ENCODE measurements at places on chromosomes 6 and 20.

DNA sequence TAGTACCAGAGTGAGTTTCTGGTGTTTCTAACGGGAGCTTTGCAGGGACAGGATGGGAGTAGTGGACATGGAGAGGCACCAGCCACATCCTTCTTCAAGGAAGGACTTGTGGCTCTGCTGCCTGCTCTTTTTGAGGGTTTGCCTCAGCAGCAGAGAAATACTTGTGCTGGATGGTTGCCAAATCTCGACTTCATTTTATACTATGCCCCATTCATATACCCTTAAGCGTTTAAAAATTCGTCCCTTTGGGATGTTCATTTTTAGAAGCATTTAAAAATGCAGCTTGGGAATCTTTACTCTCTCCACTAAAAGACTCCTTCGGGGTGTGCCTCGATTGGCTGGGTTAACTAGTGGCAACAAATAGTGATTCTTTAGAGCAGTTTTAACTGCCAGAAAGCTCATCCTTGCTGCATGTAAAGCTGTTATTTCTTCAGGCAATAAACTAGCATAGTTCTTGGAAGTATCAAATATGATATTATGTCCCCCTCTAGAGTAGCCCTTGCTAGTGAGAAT is 126.5 kb upstream of the B3GAT2 start:
- no peak for DNase-seq

DNA sequence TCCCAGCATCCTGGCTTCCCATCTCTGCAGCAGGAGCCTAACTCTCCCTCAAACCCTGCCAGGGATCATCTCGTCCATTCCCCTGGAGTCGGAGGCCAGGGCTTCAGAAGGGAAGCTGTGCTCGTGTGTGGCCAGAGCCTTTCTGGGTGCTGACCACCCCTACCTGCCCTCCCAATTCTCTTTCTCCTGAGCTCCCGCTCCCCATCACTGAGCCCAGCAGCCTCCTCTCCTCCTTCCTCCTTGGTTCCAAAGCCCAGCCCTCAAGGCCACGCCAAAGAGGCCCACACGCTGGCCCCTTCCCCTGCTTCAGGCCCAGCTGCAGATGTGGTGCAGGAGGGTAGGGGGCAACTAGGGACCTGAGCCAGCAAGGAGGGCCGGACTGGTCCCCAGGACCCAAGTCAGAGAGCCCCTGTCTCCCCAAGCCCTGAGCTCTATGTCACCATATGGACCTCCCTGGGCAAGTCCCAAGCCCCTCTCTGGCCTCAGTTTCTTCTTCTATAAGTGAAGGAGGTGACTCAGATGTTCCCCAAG is 1.3 kb downstream of the FAM83C start:
- DNase-seq = no peak

DNA sequence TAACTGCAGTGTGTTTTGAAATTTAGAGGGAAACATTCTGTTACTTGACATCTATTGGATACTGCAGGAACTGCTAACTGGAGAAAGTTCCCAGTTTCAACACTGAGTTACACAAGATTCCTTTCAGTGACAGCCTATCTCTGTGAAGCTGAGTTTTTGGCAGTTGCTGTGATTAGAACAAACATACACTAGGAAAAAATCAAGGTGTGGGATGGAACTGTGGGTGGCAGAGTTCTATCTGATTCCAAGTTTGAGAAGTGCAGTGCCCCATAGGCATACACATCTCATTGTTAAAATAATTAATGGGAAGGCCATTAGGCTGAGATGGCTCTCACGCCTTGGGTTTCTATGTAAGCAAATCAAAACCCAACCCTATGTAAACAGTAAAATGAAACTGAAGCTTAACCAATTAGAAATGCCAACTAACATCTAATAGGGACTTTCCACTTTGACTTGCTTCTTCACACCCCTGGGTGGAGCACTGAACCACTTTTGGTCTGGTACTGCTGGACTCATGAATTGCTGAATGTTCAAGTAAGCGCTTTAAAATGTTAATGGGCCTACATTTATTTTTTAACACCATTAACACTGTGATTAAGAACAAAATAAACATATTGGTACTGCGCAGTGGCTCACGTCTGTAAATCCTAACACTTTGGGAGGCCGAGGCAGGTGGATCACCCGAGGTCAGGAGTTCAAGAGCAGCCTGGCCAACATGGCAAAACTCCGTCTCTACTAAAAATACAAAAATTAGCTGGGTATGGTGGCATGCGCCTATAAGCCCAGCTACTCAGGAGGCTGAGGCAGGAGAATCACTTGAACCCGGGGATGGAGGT is 55.2 kb upstream of the TBC1D7 start:
- peak; percentile 73 for DNase-seq

DNA sequence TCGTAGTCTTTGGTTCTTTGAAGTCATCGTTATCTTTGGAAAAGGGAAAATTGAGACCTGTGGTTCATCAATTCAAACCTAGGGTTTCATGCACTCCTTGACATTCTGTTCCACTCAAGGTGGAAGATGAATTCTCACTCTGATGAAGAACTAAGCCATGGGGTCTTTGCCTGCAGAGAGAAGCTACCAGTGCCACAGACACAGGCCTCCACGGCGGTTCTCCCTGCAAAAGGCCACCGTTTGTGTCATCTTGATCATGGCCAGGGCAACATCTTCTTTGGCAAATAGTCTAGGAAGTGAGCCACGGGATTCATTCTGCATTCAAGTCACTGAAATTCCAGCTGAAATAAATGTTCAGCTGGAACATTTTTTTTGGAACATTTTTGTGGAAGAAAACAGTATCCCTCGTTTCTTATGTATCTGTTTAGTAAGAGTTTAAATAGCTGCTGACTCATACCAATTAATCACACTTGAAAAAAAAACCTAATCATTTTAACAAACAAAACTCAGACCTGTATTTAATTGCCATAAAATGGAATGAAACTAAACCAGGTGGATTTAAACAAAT is 206.0 kb upstream of the FOXQ1 start:
- DNase-seq = peak; percentile 50

GRCh38 chr6:105648276-105648675 is 245.4 kb upstream of the PREP start:
- DNase-seq = no peak

DNA sequence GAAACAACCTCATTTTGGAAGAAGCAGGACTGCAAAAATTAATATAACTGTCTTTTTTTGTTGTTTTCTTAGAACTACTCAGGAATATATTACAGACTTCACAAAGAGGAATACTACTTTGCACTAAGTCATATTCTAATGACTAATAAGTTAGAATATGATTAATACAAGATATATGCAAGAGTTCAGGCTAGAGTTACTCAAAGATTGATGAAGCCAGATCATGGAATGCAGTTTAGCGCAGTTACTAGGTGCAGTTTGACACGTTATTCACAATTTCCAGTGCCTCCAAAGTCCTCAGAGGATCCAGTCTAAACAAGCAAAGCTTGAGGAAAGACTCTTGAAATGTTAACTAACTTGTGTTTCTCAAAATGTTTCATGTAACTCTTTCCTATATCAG is 1.2 kb upstream of the MYCT1 start:
- peak; percentile 59 for DNase-seq

Data from fibroblast of gingiva (primary cell).